DMS 273 treated with DMSO at 0.1 percent for 48 hours (cell line): ENCODE measurements at places on chromosomes 16 and 17.

DNA sequence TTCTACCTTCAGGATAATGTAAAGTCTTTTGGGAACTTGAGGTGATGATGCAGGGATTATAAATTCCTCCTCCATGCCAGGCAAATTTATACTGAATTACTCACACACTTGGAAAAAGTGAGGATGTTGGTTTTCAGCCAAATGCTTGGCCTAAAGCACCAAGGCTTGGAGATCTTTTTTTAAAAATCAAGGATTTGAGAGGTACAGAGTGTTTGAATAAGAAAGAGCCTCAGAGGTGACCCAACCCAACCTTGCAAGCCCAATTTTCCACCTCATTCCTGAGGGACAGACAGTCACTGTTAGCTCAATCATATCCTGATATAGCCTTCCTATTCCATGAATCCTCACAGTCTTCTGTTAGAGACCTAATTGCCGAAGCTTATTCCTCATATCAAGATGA is 14.0 kb downstream of the GRIN2A start:
- DNase-seq, result no peak

DNA sequence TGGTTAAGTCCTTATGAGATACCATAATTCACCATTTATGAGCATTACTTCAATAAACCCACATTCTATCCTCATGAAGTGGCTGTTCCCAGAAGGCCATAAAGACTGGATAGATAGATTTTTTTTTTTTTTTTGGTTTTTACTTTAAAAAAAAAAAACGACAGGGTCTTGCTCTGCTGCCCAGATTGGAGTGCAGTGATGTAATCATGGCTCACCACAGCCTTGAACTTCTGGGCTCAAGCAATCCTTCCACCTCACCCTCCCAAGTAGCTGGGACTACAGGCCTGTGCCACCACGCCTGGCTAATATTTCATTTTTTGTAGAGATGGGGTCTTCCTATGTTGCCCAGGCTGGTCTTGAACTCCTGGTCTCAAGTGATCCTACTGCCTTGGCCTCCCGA is 102.3 kb downstream of the XYLT1 start:
- DNase-seq, result no peak

GRCh38 chr16:66928702-66929388 is 3.5 kb upstream of the RRAD start:
- no peak for DNase-seq

DNA sequence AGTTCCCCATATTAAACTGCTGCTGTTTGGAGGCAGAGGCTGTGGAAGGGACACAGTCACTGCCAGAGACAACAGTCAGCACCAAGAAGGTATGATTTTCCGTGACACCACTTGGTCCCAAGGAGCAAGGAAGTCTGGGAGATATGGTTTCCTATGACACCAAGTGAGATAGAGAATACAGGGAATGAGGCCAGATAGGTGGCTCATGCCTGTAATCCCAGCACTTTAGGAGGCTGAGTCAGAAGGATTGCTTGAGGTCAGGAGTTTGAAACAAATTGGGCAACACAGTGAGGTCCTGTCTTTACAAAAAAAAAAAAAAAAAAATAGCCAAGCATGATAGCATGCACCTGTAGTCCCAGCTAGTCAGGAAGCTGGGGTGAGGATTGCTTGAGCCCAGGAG is 90.8 kb downstream of the ABCC12 start:
- DNase-seq, result no peak

DNA sequence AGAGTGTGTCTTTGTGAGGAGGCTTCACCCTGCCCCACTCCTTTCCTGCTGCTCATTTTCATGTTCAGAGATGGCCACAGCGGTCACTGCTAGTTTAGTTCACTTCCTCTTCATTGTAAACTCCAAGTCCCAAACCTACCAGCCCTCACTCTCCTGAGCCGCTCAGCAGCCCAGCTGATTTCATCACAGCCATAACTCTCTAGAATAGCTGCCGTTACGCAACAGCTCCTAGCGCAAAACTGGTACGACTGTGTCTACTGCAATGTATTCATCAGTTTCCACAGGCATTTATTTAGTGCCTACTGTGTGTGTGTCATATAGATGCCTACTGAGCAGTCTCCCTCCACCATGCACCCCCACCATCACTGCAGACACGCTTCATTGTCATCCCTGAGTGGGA is 233.5 kb upstream of the RPL38 start:
- no peak for DNase-seq

GRCh38 chr16:760545-761343 is at the start of gene MSLN:
TSS of gene MSLN (plus strand) at chr16:760734. CDS start at chr16:762681, 1,947 bp downstream.
- no peak for DNase-seq

DNA sequence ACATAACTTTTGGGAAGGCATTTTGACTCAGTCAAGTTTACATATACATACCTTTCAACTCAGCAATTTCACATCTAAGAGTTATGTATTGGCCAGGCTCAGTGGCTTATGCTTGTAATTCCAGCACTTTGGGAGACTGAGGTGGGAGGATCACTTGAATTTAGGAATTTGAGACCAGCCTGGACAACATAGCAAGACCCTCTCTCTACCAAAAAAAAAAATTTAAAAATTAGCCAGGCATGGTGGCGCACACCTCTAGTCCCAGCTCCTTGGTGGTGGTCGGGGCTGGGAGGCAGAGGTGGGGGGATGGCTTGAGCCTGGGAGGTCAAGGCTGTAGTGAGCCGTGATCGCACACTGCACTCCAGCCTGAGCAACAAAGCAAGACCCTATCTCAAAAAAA is 79.3 kb downstream of the AATF start:
- no peak for DNase-seq

DNA sequence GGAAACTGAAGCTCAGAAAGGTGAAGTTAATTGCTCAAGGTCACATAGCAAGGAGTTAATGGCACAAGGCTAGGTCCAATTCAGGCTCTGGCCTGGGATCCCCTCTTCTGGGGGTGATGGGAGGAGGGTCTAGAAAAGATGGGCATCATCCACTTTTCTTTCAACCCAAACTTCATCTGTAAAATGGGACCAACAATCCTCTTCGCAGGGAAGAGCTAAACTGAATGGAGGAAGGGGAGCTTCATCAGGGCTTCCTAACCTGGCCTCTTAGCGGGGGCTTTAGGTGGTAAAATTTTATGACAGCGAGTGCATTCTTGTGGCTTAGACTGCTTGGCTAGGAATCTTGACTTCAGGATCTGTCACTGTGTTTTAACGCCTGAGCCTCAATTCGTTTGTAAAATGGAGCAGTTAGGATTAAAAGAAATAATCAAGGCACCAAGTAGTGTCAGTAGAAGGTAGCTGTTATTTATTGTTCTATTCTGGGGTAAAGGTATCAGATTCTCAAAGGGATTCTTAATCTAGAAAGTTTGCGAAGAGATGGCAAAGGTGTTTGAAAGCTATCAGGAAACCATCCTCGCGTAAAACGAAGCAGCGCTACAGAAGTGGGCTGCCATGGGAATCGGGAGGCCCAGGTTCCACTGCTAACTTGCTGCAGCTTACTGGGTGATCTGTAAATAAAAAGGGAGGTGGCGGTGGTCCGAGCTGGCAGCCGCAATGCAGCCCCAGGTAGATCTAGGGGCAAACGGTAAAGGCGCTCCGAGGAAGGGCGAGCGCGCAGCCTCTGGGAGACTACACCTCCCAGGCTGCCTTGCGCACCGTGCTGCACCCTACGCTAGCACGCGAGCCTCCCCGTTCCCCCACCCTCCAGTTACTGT is 1.5 kb upstream of the SRCAP start:
- DNase-seq, result peak; percentile 94

DNA sequence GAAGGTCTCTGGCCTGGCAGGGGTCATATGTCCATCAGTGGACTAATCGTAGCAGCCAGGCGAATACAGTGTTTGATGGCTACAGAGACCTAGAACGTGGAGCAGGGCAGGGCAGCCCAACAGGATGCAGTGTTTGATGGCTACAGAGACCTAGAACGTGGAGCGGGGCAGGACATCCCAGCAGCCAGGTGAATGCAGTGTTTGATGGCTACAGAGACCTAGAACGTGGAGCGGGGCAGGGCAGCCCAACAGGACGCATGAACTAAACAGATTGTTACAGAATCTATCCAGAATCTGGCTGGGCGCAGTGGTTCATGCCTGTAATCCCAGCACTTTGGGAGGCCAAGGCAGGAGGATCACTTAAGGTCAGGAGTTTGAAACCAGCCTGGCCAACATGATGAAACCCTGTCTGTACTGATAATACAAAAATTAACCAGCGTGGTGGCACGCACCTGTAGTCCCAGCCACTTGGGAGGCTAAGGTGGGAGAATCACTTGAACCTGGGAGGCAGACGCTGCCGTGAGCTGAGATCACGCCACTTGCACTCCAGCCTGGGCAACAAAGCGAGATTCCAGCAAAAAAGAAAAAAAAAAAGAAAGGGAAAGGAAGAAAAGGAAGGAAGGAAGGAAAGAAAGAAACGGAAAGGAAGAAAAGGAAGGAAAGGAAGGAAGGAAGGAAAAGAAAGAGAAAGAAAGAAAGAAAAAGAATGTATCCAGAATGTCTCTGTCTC is 65.2 kb upstream of the RPH3AL start:
- DNase-seq, result no peak

- DNase-seq, result no peak
Measured at GRCh38 chr16:80612461-80613017, 71.7 kb downstream of the DYNLRB2 start.

GRCh38 chr17:13562271-13562800 is 39.4 kb downstream of the HS3ST3A1 start:
- DNase-seq, result no peak
